ENCODE measurements at places on chromosomes 3 and 15.

GRCh38 chr15:92005154-92005553 is 151.6 kb downstream of the SLCO3A1 start:
- no peak for DNase-seq

- DNase-seq = no peak
Measured at GRCh38 chr3:18609187-18609586, 184.0 kb upstream of the SATB1 start.

- DNase-seq = no peak
Measured at GRCh38 chr15:69609176-69609575, 156.6 kb downstream of the RPLP1 start.

DNA sequence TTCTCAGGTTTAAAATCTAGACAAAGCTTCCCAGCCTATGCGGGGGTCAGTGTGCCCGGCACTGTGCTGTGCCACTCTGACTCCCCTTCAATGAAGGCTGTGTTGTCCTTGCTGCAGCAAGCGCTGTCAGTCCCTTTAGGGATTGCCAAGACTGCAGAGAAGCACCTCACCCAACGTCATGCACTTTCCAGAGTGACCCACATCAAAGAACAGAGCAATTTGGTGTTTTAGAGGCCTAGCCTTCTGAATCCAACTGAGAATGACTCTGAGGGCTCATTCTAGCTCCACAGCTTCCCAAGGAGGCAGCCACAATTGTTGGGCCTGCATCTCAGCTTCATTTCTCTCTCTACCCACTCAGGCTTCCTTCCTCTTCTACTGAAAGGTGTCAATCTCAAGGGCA is 26.4 kb downstream of the SLC9A9 start:
- no peak for DNase-seq

DNA sequence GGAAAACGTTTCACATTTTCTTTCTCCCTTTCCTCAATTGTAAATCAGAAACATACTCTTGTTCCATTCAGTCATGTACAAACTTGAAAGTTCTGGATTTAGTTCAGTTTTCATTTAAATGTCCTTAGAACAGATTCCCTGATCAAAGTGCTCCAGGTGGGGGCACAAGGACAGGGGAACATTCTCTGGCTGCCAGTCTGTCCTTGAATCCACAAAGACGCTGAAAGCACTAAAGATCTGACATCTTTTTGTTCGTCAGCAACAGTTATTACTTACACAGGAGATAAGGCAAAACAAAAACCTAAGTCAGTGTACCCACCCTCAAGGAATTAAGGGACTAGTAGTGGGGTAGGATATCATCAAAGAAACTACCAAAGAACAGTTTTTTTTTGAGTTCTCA is 139.2 kb downstream of the GHSR start:
- DNase-seq = no peak

- no peak for DNase-seq
Measured at GRCh38 chr3:187737006-187737367, 8.3 kb downstream of the BCL6 start.

DNA sequence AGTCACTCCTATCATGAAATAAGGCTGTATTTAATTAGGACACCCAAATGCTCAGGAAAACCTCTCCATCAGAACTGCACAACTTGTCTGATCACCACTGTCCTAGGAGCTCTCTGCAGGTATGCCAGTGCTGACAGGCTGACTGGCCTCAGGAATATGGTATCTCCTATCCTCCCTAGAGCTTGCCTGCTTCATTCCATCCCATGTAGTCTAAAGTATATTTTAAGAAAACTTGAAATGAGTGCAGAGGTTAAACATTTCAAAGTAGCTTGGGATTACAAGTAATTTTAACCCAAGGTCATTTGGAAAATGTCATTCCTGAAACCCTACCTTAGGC is 23.7 kb downstream of the FILIP1L start:
- DNase-seq = no peak

- no peak for DNase-seq
Measured at GRCh38 chr15:93029214-93029835, 59.7 kb downstream of the RGMA start.

DNA sequence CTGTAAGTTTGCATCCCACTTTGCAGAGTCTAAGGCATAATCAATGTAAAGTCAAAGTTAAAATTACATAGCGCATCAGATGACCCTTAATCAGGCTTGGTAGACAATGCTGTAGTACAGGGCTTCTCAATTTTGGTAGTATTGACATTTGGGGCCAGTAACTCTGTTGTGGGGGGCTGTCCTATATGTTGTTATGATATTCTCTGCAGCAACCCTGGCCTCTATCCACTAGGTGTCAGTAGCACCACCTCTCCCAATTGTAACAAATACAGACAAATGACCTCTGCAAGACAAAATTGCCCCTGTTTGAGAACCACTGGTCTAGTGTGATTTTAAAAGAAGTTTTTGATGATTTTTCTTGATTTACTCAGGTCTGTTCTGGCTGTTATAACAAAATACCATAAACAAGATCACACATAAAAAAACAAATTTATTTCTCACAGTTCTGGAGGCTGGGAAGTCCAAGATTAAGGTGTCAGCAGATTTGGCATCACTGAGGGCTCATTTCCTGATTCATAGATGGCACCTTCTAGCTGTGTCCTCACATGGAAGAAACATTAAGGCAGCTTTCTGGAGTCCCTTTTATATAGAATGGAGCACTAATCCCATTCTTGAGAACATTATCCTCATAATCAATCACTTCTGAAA is 37.6 kb upstream of the SLC9A9 start:
- DNase-seq = no peak
